ENCODE measurements at places on chromosomes 6 and 20. TPM values are rescaled to one million over a fixed set of nuclear protein-coding genes. Genes with fewer than 3 reads are reported as not detected.

Gene OR2J3
- total RNA-seq = under 0.01 TPM

Gene HNF4A
- total RNA-seq = not detected

Gene MDFI
- total RNA-seq = 82.3 TPM

Gene RBM24
- total RNA-seq = 4.0 TPM

Gene CRISP3
- not detected for total RNA-seq

Gene FOXQ1
- not detected for total RNA-seq

Gene TRAPPC3L
- total RNA-seq = 0.33 TPM

Gene GHRH
- not detected for total RNA-seq

Gene SLPI
- total RNA-seq = not detected

Gene LAMP5
- 0.98 TPM for total RNA-seq

Gene TSBP1
- total RNA-seq = not detected

Gene ATP6V1G2
- 0.33 TPM for total RNA-seq

Gene TDRD6
- under 0.01 TPM for total RNA-seq

Gene HLA-DPB1
- 1.6 TPM for total RNA-seq

Gene RIMS1
- 12.7 TPM for total RNA-seq

Gene GMPR
- 17.6 TPM for total RNA-seq

Gene RSPH4A
- 0.19 TPM for total RNA-seq

Gene KCNK5
- not detected for total RNA-seq

Gene SAMHD1
- 22.2 TPM for total RNA-seq

Gene HFE
- total RNA-seq = 3.3 TPM

Gene SPTLC3
- 0.96 TPM for total RNA-seq

Gene CLDN20
- not detected for total RNA-seq

Gene ATG5
- total RNA-seq = 43.5 TPM

Gene C2
- not detected for total RNA-seq

Gene STMND1
- not detected for total RNA-seq

Gene RBL1
- total RNA-seq = 13.9 TPM

Gene PTPN1
- 71.6 TPM for total RNA-seq

Gene METTL24
- total RNA-seq = not detected

Gene SIGLEC1
- not detected for total RNA-seq

Gene TGM3
- not detected for total RNA-seq
